B cell (primary cell): ENCODE measurements at places on chromosomes 12 and 14. TPM values are rescaled to one million over a fixed set of nuclear protein-coding genes. Genes with fewer than 3 reads are reported as not detected.

- peak; percentile 37 for DNase-seq
Observed at GRCh38 chr14:50560931-50561285, 963 bp downstream of the ATL1 start.

DNA sequence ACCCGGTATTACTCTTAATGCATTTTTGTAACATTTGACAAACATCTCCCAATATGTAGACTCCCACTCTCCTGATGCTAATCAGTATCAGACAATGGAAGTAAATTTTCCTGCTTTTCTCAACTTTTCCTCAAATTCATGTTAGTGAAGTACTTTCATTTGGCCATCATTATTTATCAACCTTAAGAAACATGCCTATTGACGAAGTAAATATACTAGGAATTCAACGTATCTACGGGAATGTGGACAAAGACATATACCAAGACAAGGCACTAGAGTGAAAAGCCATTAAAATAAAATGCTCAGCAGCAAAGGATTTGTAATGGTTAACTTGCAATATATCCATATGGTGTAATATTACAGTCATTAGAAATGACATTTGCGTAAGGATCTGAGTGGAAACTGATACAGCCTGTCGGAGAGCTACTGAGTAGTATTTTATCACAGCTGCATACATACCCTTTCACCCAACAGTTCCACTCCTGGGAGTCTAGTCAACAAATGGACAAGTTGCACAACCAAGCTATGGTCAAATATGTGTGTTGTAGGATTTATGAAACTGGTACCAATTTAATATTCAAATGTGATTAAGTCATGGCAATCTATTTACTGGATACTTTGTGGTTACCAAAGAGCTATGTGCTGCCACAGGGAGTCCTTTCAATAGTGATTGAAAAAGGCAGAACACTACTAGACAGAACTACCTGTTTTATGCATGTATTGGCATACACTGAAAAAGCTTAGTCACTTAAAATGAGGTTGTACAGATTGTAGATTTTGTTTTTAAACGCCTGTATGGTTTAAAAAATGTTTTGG is 26.5 kb downstream of the NUDT4 start:
- DNase-seq, result no peak

- DNase-seq, result peak; percentile 51
Observed at GRCh38 chr14:88554457-88555286, at the start of gene PTPN21. Gene PTPN21, minus strand, starts transcription at chr14:88555007. Its CDS starts 4,590 bp downstream, at chr14:88550417.

GRCh38 chr12:10361622-10362021 is 28.2 kb downstream of the KLRK1 start:
- no peak for DNase-seq

DNA sequence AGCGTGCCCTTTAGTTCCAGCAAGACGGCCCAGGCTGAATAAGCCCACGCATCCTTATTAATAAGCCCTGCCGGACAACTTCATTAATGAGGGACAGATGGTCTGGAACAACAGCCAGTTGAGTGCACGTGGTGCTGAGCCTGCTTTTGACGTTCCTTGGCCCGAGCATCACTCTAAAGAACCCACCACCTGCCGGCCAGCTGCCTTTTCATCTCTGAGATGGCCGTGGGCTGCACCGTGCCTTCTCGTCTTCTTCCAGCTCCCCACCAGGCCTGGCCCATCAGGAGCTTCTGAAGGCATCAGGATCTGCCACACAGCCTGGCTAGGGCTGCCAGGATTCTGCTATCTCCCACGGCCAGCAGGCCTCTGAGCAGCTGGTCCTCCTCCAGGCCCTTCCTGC is 80.0 kb downstream of the AACS start:
- DNase-seq, result no peak

- DNase-seq, result no peak
Observed at GRCh38 chr12:49969651-49970429, 2.9 kb upstream of the AQP6 start.

DNA sequence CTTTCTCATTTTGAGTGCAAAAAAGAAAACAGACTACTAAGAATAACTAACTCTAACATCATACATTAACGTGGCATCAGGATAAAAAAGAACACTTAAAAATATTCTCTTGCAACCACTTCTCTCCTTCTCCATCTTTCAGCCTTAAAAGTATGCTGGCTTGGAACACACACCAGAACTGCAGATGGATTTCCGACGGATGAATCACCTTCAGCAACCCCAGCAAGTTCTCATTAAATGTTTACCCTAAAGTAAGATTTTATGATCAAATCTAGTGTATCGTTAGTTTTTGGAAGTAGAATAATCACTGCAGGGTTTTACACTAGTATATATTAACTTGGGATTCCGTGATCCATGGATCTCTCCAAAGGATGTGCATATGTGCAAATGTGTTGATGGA is 1.2 kb downstream of the NEK9 start:
- no peak for DNase-seq

GRCh38 chr12:106179086-106179485 is 40.3 kb upstream of the NUAK1 start:
- DNase-seq, result no peak

DNA sequence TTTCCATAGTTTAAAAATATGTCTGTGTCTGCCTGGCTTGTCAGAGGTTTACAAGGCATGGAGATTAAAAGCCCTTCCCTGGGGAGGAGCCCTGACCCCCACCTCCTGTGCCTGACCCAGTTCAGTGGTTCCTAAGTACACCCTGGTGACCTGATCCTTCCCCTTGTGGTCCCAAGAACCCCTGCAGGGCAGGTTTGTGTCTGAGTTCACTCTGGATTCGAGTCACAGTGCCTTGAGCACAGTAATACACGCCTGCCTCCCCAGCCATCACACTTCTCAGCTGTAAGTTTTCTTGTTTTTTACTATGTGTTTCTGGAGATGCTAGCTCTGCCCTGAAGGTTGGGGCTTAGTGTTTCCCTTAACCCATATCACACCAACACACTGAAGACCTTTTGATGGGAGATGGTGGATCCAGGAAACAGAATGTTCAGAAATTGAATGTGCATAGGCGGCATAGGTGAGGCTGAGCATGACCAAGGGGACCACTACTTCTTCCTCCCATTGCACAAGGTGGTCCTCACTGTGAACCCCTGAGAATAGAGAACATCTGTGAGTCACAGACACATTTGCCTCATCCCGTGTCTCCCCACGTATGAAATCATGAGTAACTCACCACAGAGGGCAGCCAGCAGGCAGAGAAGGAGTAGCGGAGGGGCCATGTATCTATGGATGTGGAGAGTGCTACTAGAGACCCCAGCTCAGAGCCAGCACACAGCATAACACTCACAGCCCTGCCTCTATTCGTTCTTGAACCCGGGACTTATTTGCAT is 962.9 kb downstream of the TMEM121 start:
- DNase-seq, result no peak

DNA sequence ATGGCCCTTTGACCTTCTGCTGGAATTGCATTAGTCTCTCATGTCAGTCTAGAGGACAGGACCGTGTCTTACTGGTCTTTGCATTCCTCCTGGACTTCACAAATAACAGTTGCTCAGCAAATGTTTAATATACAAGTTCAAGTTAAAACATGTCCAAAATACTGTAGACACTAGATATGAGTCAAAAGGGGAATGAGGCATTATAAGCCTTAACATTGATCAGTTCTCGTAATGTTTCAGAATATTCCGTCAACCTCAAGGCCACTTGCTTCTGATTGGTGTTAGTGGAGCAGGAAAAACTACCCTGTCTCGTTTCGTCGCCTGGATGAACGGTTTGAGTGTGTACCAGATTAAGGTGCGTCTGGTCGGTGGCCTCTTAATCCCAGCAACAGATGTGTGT is 59.9 kb downstream of the HSP90AA1 start:
- DNase-seq, result no peak

GPR132 gene
- 54.5 and 63.2 TPM in 2 replicates for total RNA-seq

NFE2 gene
- not detected in 2 replicates for total RNA-seq

TOX4 gene
- 74.1 and 83.2 TPM in 2 replicates for total RNA-seq

CIDEB gene
- 32.8 and 34.3 TPM in 2 replicates for total RNA-seq

STYK1 gene
- not detected in 2 replicates for total RNA-seq

KLRF1 gene
- total RNA-seq, result 1.2 and 1.7 TPM in 2 replicates
